Ecto neural progenitor cell (in vitro differentiated cells): ENCODE measurements at places on chromosomes 6 and 20.

DNA sequence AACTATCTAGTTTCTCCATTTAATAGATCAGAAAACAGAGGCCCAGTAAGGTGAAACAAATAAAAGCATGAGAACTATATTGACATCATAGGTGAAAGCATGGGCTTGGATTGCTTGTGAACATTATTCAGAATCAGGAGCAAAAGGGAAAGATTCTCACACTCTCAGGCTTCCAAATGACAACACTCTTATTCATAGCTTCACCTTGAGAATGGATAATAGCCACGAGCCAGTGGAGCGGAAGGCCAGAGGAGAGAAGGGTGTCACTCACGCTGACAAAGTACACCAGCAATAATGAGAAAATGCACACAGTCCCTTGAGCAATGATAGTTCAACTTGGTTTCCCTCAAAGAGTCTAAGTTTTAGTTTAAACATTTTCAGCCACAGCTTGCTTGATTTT is 339.0 kb downstream of the TPBG start:
- DNase-seq: no peak

- peak; percentile 64 for DNase-seq
Measured at GRCh38 chr6:83057705-83058321, 7.8 kb downstream of the UBE3D start.

- peak; percentile 69 for DNase-seq
Measured at GRCh38 chr6:167827583-167828324, 1.0 kb downstream of the AFDN start.

- no peak for DNase-seq
Measured at GRCh38 chr6:35377002-35377401, 34.6 kb downstream of the PPARD start.

DNA sequence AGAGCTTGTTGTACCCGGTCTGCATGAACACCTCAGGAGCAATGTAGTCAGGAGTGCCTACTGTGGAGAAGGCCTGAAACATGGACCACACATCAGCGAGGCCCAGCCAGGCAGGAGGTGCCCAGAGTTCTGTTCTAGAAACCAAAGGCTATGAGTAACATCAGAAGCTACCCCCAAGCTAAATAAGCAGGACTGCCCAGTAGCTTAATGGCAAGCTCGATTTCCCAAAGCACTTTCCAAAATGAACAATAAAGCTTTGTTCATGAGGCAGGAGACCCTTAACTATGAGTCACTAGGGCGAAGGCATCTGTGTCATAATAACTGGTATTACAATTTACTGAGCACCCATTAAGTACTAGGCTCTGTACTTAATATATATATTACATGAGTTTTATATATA is 47.4 kb downstream of the STK38 start:
- DNase-seq: no peak

- DNase-seq: no peak
Measured at GRCh38 chr6:130760006-130760405, 67.2 kb upstream of the SMLR1 start.

DNA sequence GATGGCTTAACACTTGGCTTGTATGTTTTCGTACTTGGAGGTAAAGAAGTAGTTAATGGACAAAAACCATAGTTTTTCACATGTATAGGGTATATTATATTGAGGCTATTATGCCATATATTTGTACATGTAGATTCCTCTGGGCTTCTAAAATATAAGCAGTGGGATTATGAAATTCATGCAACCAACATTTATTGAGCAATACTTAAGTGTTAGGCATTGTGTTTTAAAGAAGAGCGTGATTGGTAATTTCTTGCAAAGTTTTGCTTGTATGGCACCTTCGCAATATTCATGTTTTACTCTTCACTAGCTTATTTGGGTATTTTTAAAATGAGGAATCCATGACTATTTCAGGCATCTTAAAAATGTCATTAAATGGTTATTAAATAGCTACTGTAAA is 2.5 kb downstream of the TULP4 start:
- DNase-seq: no peak

DNA sequence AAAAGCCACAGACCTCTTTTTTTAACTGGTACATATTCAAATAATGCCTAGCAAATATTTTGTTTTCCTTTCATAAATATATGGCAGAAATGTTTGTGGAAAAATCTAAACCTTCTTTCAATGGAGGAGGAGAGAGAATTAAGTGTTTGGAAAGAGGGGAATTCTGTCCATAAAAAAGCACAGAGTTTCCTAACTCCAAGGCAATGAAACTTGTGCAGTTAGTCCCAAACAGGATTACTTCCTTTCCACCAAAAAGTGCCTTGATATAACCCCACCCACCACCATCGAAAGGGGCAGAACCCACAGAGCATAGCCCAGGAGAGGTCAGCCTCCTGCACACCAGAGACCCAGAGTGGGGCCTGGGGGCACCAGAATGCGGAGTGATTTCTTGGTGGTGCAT is 106.3 kb downstream of the OGFRL1 start:
- DNase-seq: no peak

- no peak for DNase-seq
Measured at GRCh38 chr6:90758741-90759140, 171.9 kb upstream of the MAP3K7 start.

DNA sequence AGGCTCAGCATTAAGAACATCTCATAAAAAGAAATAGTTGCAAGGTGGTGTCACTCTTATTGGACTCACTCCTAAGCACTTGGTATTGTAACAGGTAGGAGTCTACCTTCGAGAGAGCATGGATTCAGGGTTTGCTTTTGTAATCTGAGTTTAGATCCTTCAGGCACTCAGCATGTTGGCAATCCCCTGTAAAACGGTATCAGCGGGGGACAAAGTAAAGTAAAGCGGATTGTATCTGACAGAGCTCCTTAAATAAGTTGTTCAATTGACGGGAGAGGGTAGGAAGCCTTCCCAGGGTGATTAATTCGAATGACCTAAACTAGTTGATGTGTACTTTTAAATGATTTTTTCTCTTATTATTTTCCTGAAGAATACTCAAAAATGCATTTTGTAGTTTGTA is 869.8 kb upstream of the EPHA7 start:
- DNase-seq: no peak

GRCh38 chr6:11217360-11218101 is 14.9 kb downstream of the NEDD9 start:
- no peak for DNase-seq

DNA sequence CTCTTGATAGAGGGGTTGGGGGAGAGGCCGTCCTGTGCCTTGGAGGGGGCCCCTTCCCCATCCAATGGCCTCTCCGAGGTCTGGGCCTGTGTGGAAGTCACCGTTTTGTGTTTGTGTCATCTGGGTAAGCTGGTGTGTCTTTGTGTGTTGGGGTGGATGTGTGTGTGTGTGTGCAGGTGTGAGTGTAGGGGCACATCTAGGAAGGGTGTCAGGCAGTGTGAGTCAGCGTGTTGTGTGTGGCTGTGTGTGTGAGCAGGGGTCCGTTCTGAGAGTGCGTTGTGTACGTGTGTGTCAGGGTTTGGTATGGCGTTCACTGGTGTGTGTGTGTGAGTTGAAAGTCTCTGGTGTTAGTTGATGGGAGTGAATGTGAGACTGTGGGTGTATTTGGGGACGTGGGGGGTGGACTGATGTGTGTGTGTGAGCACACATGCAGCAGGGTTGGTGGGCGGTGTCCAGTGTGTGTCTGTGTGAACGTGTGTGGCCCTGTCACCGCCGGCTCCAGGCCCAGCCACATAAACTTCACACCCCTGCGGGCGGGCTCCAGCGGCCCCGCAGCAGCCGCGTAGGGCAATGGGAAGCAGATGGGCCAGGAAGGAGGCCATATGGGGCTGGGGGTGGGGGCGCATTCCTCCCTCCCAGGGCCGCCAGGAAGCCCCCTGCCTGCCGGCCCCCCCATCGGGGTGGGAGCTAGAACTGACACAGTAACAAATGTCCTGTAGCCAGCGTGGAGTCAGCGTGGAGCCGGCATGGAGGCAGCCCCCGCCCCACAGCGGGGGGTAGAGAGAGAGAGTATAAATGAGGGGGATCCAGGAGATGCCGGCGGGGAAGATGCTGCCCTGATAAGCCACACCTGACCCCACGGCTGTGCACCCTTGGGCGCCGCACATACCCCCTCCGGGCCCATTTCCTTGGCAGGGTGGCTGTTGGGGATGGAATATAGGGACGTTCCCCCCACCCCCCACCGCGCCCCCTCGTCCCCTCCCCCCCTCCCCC is 32.1 kb downstream of the SNAI1 start:
- DNase-seq: no peak

DNA sequence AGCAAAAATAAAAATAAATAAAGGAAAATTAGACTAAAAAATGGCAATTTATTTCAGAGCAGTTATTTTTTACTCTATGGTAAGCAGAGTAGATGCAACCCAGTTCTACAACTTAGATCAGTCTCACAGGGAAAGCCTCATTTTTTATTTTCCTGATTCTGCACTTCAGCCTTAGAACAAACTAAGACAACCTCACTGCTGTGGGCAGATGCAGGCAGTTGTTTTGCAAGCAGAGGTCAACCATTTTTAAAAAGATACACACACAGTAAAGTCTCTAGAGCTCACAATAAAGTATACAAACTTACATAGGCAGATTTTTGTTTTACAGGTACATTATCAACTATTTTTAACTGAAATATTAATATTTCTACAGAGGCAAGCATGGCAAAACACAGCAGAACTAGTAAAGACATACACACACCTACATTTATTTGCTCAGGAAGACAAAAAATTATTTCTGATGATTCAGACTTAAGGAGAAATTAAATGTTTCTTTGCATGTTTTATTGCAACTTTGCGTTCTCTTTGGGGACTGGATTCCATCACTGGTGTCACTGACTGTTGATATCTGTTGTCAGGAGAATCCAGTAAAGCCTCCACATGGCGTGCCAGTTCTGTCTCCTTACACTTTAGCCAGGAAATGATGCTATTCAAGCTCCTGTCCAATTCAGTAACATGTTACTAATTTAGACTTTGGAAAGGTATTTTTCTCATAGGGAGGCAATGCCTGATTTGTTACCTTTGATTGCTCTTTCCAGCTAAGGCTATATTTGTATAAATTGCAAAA is 102.7 kb downstream of the TRDN start:
- no peak for DNase-seq

DNA sequence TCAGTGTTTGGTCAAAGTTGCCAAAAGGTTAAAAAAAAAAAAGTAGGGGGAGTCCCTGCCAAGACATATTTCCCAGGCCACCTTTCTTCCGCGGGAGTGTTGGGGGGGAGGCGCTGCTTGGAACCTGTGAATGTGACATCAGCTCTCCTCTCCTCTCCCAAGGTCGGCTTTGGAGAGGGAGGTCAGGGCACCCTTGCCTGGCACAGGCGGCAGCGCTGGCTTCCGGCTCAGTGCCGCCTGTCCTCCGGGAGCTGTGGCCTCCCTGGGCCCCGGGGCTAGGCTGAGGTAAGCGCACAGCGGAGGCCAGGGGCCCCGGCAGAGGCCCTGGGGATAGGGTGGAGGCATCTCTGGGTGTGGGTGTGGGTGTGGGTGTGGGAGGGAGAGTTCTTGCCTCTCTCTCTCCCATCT is 1.9 kb upstream of the EDN1 start:
- no peak for DNase-seq

DNA sequence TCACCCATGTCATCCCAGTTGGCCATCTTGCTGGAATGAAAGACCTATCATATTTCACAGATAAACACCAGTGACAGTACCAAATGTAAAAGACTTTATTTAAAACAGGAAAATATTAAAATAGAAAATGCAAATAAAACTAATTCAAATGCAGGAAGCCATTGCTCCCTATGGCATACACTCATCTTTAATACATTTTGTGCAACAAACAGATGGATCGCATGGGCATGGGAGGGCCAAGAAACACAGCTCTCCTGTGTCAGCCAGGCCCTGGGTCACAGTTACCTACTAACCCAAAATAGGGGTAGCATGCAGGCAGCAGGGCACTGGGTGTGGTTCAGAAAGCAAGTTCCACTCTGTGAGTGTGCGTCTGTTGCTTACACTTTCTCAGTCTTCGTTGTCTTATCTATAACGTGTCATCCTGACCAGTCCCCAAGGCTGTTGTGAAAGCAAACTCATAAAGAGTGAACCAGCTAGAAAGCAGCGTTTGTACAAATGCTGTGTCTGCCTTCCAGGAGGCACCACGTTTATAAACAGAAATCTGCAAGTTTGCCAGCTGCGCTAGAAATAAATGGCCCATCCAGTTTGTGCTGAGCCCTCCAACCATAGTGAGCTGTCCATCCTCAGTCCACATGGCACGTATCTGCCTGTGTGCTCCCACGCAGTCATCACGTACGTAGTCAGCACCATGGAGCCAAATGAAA is 180.5 kb downstream of the SYNDIG1 start:
- DNase-seq: no peak

GRCh38 chr6:47203266-47203937 is 106.3 kb downstream of the TNFRSF21 start:
- no peak for DNase-seq

- no peak for DNase-seq
Measured at GRCh38 chr20:54085910-54086309, 15.5 kb upstream of the BCAS1 start.

GRCh38 chr6:52373151-52373690 is 11.3 kb downstream of the PAQR8 start:
- DNase-seq: no peak

GRCh38 chr6:166486536-166486880 is 100.0 kb downstream of the RAMACL start:
- DNase-seq: no peak

- no peak for DNase-seq
Measured at GRCh38 chr20:33431797-33432381, 11.7 kb downstream of the SNTA1 start.

DNA sequence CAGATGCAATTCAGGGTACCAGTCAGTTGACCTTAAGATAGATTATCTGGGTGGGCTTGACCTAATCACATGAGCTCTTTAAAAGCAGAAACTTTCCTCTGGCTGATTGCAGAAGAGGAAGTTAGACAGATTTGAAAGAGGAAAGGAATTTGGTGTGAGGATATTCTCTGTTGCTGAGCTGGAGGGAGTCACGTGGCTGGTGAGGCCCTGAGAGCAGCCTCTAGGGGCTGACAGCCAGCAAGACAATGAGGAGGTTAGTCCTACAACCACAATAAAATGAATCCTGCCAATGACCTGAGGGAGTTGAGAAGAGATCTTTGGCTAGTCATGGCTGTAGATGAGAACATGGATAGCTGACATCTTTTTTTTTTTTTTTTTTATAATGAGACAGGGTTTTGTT is 87.0 kb upstream of the B3GAT2 start:
- DNase-seq: no peak

GRCh38 chr20:61953037-61954021 is 112.4 kb downstream of the TAF4 start:
- DNase-seq: no peak

GRCh38 chr6:62942000-62942399 is 269.3 kb upstream of the FKBP1C start:
- DNase-seq: no peak

DNA sequence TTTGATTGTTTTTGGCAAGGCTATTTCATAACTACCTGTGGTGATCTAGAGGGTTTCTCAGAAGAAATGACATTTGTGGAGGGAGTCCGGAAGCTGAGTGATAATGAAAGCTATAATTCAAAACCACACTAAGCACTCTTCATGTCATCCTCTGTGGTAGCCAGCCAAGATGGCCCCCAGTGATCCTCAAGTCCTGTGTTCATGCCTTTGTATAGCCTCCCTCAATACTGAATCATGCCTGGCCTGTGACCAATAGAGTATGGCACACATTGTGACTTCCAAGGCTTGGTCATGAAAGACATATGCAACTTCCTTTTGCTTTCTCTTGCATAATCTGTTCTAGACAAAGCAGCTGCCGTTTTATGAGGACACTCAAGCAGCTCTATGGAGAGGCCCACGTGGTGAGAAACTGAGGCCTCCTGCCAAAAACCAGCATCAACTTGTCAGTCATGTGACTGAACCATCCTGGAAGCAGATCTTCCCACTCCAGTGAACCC is 12.8 kb upstream of the DNAAF9 start:
- no peak for DNase-seq
